ENCODE measurements at places on chromosomes 4 and X. TPM values are rescaled to one million over a fixed set of nuclear protein-coding genes. Genes with fewer than 3 reads are reported as not detected.

The GABRQ gene
- total RNA-seq = 0.25 TPM

The CXCL1 gene
- total RNA-seq = 14.5 TPM

The UGT2B7 gene
- 0.19 TPM for total RNA-seq

The PCDH19 gene
- 0.04 TPM for total RNA-seq

The MAOB gene
- not detected for total RNA-seq

The GIMD1 gene
- not detected for total RNA-seq

The ZFP92 gene
- total RNA-seq = 0.60 TPM

The SPANXB1 gene
- 2.5 TPM for total RNA-seq

The FATE1 gene
- not detected for total RNA-seq

The KCNE5 gene
- total RNA-seq = 0.09 TPM

The PLP2 gene
- total RNA-seq = 438 TPM

The IL13RA2 gene
- total RNA-seq = not detected

The TXK gene
- 0.31 TPM for total RNA-seq

The CTSO gene
- 1.5 TPM for total RNA-seq

The NAP1L3 gene
- total RNA-seq = 0.25 TPM

The GABRG1 gene
- total RNA-seq = not detected

The SYN1 gene
- 0.19 TPM for total RNA-seq

The STAG2 gene
- total RNA-seq = 37.3 TPM

The L1CAM gene
- total RNA-seq = 21.7 TPM

The AFP gene
- 1.3 TPM for total RNA-seq

The LONRF3 gene
- 2.5 TPM for total RNA-seq

The GPR34 gene
- total RNA-seq = not detected

The SPANXN5 gene
- not detected for total RNA-seq

The CITED1 gene
- total RNA-seq = 1.2 TPM

The BGN gene
- total RNA-seq = 0.20 TPM

The RBM47 gene
- 18.7 TPM for total RNA-seq

The ASMT gene
- total RNA-seq = 0.28 TPM

The RBM46 gene
- not detected for total RNA-seq

The ARHGAP24 gene
- 3.9 TPM for total RNA-seq

The CTAG1B gene
- total RNA-seq = not detected
